ENCODE measurements at places on chromosomes 3 and 15.
A peak's percentile ranks its signal among the peaks of the same experiment; 100 is the strongest.

- ATAC-seq = no peak
These were observed 87.5 kb upstream of the MYO5C start for GRCh38 chr15:52383100-52383588.

DNA sequence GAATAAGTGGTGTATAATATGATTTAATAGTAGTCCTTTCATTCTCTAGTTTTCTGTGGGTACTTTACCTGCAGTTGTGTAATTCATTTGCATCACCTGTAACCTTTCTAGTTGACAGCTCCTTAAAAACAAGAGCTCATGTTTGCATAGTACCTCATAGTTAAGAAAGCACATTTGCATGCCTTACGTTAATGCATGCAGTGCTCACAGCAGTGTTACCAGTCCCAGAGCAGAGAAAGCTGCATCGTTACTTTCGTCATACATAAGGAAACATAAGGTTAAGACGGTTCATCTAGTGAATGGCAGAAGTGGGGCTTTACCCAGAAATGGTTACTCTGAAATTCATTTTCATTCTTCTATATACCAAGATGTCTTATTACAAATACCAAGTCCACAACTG lies 111.3 kb downstream of the AKAP13 start:
- no peak for ATAC-seq

DNA sequence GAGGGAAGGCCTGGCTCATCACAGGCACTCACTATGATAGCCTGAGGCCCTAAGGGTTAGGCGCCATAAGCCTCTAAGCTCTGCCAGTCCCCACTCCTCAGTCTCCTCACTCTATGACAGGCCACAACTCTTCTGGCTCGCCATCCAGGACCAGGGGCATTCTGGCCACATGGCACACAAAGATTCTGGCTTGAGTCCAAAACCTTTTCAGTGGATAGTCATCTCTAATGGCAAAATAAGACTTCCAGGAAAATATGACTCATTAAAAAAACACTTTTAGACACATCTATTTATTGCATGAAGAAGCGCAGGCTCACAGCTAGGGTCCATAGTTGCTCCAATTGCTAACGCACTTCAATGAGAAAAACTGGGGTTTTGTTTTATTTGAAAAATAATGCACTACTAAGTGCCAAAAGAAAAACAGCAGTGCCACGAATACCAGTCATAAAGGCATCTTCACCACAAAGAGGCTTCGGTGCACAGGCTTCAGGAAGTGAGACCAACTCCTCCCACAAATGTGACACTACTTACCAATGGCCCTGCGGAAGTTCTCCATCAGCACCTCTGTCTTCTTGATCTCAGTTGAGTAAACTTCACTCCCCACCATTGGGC lies 11.1 kb downstream of the RUVBL1 start:
- no peak for ATAC-seq

GRCh38 chr15:47399100-47399499 lies 318.2 kb upstream of the SEMA6D start:
- ATAC-seq = no peak

DNA sequence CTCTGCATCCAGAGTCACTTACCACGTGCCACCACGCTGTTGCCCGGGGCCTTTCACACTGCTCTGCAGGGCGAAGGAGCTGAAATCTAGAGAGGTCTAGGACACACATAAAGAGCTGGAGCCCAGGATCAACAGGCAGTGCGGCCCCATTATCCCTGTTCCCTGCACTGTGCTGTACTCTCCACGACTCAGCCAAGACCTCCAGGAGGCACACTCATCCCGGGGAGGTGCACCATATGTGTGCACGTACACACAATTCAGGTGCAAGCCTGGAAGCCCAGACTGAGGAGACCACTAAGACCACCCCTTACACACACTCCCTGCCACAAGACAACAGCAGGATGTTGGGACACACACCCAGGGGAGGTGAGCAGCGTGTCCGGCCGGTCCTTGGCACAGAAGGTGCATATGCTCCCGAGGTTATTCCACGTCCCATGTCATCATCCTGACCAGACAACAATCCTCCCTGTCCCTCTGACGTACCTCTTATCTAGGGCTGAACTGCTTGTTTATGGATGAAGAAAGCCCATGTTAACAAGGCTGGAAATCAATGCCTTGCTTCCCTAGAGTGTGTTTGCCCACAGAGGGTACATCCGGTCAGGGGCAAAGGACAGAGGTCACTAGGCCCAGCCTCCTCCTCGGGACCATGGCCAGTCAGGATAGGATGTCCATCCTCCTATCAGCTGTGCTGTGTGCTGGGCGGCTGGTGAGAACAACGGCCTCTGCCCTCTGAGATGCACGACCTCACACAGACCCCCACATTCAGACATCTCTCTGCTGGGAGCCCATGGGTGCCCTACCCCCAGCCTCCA lies 16.1 kb downstream of the KLF15 start:
- ATAC-seq = no peak

- no peak for ATAC-seq
These were observed 87.4 kb downstream of the ZIC4 start for GRCh38 chr3:147318900-147319299.

- ATAC-seq = peak; percentile 69
These were observed 440 bp downstream of the PRTG start for GRCh38 chr15:55742498-55742926.

GRCh38 chr3:11570789-11571495 lies 72.8 kb downstream of the VGLL4 start:
- no peak for ATAC-seq

DNA sequence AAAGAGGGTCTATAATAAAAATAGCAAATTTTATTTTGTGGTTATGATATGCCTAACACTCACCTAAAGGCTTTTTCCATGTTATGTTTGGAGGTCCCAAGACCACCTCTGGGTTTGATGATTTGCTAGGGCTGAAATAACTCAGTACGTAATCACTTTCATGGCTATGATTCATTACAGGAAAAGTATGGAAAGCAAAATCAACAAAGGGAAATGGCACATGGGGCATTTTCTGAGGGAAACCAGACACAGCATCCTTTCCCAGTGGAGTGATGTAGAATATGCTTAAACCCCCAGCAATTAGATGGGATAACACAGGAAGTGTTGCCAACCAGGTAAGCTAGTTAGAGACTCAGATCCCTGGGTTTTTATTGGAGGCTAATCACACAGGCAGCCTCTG lies 701.6 kb upstream of the CBLB start:
- ATAC-seq = no peak

DNA sequence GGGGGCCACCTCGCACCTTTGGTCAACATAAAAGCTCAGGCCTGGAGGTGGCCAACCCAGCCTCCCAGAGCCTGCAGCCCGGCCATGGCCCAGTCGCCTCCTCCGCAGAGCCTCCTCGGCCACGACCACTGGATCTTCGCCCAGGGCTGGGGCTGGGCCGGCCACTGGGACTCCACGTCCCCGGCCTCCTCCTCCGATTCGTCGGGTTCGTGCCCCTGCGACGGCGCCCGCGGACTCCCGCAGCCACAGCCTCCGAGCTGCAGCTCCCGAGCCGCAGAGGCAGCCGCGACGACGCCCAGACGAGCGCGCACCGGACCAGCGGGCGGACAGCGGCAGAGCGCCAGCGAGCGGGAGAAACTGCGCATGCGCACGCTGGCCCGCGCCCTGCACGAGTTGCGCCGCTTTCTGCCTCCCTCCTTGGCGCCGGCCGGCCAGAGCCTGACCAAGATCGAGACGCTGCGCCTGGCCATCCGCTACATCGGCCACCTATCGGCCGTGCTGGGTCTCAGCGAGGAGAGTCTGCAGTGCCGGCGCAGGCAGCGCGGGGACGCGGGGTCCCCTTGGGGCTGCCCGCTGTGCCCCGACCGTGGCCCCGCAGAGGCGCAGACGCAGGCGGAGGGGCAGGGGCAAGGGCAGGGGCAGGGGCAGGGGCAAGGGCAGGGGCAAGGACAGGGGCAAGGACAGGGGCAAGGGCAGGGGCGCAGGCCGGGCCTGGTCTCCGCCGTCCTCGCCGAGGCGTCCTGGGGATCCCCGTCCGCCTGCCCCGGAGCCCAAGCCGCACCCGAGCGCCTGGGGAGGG lies at the start of gene MESP2:
Gene MESP2 (plus strand): TSS at position 59 of the 799 bp plus-strand sequence. CDS start 26 bp downstream, at position 85.
- ATAC-seq = peak; percentile 93

GRCh38 chr3:114242947-114243346 lies 5.6 kb upstream of the ZNF80 start:
- ATAC-seq = no peak

DNA sequence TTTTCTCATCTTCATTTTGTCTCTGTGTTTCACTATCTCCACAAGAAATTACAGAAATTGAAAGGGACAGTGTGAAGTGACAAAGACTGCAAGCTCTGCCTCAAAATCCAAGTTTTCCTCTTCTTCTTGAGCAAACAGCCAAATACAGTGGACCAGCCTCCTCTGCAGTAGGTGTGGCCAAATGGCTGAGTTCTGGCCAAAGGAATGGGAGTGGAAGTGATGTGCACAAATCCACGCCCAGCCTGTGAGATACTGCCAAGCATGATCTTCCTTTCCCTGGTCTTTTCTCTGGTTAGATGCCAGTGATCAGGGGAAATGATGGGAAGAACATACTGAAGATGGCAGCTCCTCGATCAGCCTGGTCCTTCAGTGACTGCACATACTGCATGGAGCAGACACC lies 111.0 kb upstream of the CPNE4 start:
- ATAC-seq = peak; percentile 73

DNA sequence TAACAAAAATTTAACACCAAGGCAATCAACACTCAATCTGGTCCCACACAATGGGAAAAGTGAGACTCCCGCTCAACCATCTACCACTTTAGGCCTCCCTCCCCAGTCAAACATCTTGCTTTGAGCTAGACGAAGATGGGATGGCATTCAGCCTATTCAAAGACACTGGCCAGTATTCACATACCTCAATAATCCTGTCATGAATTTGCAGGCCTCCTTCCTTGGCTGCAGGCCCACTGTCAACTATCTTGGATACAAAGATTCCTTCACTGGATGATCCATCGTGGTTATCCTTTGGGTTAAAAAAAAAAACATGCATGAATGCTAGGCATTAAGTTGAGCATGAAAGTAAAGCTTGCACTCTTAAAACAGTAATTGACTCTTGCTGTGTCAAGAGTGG lies 22.6 kb downstream of the PDZRN3 start:
- ATAC-seq = no peak

- no peak for ATAC-seq
These were observed 15.8 kb downstream of the MFN1 start for GRCh38 chr3:179363332-179363731.

DNA sequence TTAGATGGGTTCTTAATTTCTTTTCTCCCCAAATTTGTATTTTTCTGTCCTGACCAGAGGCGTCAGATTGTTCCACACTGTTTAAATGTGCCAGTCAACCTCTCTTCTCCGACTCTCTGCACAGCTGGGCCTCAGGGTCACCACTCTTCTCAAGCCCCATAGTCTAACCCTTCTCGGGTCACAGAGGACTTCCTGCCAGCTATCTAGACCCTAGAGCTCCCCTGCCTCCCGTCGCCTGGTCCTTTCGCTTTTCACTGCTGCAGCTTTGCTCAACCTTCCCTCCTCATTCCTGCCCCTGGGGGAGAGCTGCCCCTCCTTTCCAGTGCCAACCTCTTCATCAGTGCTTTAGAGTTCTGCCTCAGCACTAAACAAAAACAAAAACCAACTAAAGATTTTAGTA lies 151.7 kb downstream of the ATG7 start:
- no peak for ATAC-seq

- no peak for ATAC-seq
These were observed 243.6 kb downstream of the ZIC1 start for GRCh38 chr3:147652651-147653366.

- no peak for ATAC-seq
These were observed 74.7 kb upstream of the C15orf39 start for GRCh38 chr15:75126864-75127580.

GRCh38 chr3:78589778-78590177 lies 1178.0 kb downstream of the ROBO1 start:
- no peak for ATAC-seq

- peak; percentile 67 for ATAC-seq
These were observed 425.8 kb downstream of the ERC2 start for GRCh38 chr3:56042326-56042951.

- peak; percentile 91 for ATAC-seq
These were observed 43.1 kb upstream of the LIMD1 start for GRCh38 chr3:45551214-45552010.

GRCh38 chr15:70474471-70475406 lies 288.6 kb downstream of the UACA start:
- ATAC-seq = peak; percentile 39

- no peak for ATAC-seq
These were observed 431.1 kb downstream of the WDR72 start for GRCh38 chr15:53328341-53328740.

DNA sequence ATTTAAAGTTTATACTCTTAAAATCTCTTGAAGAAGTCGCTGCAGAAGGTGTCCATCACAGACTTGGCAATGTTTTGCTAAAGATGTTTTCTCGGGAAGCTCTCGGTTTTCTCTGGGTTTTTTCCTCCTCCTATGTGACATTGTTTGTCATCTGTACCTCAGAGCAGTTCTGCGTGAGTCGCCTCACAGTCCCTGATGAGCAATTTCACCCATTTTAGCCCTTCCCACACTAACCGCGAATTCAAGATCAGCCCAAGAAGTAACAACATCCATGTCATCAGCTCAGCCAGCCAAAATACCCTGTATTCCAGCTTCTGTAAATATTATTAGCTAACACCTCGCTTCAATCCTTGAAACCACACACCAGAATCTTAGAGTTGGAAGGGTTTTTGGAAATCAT lies 224.3 kb upstream of the SETMAR start:
- ATAC-seq = no peak

GRCh38 chr3:75906555-75907112 lies 121.3 kb upstream of the ZNF717 start:
- peak; percentile 99 for ATAC-seq

GRCh38 chr3:49701388-49702077 lies 12.2 kb downstream of the RNF123 start:
- no peak for ATAC-seq

DNA sequence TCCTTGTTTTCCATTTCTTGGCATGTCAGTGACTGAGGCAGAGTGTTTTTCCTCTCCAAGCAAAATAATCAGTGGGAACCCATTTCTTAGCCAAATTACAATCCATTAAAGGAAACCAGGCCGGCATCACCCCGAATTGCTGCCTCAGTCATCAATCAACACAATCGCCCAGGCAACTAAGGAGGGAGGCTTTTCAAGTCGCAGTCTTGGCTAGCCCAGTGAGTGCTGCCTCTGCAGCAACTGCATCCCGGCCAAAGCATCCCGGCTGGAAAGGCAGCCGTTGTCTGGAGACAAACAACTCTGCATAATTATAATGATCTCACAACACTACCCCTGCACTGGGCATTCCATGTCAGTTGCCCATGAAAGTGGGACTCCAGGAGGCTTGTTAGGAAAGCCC lies 213.5 kb upstream of the PRICKLE2 start:
- ATAC-seq = peak; percentile 97

GRCh38 chr15:57460208-57460816 lies 84.0 kb downstream of the CGNL1 start:
- ATAC-seq = no peak

DNA sequence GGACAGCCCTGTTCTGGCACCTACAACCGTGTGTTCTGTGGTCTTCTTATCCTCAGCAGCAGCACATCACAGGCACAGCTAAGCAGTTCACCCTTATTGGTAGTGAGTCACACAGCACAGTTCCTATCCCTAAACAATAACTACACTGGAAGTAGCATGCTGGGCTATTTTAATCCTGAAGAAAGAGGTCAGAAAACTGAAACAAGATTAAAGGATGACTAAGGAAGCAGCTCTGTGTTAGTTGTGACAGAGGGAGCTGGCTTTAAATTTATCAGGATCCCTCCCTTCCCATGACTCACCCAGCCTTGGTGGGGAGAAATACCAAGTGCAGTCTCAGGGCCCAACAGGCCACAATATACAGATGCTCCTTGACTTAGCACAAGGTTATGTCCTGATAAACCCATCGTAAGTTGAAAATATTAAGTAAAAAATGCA lies 144.3 kb downstream of the ERC2 start:
- peak; percentile 96 for ATAC-seq

- ATAC-seq = no peak
These were observed 200.5 kb downstream of the STT3B start for GRCh38 chr3:31733234-31733667.

- ATAC-seq = peak; percentile 59
These were observed 56.0 kb downstream of the SLC25A26 start for GRCh38 chr3:66276705-66277274.

All from motor neuron (in vitro differentiated cells).